Stimulated activated CD8-positive, alpha-beta memory T cell treated with anti-CD3 and anti-CD28 coated beads, Interleukin-15, amount 100 ng/mL, for 1 hour (primary cell): ENCODE measurements at places on chromosomes 2 and 18.
A peak's percentile ranks its signal among the peaks of the same experiment; 100 is the strongest.

GRCh38 chr18:79405781-79406575, 10.2 kb downstream of the NFATC1 start:
- DNase-seq, result peak; percentile 71

GRCh38 chr2:165518611-165519010, 49.1 kb downstream of the CSRNP3 start:
- no peak for DNase-seq

GRCh38 chr2:120477198-120477597, 131.3 kb downstream of the INHBB start:
- no peak for DNase-seq

GRCh38 chr2:66494708-66495107, 59.8 kb downstream of the MEIS1 start:
- no peak for DNase-seq

GRCh38 chr18:67243799-67244587, 272.5 kb downstream of the DSEL start:
- no peak for DNase-seq

DNA sequence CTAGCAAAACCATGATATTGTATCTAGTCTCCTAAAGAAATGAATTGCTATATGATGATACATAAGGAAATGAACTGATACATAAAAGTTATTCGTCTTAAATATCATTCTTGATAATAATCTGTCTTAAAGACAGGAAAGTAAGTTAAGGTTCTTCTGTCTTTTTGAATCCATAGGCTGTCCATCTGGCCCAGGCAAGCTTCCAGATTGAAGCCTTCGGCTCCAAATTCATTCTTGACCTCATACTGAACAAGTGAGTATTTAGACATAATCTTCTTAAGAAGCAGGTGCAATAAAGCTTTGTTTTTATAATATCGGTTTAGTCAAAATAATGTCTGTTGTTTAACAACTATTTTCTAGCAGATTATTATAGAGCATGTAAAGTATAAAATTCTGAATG, 37.7 kb downstream of the ADAM23 start:
- no peak for DNase-seq

DNA sequence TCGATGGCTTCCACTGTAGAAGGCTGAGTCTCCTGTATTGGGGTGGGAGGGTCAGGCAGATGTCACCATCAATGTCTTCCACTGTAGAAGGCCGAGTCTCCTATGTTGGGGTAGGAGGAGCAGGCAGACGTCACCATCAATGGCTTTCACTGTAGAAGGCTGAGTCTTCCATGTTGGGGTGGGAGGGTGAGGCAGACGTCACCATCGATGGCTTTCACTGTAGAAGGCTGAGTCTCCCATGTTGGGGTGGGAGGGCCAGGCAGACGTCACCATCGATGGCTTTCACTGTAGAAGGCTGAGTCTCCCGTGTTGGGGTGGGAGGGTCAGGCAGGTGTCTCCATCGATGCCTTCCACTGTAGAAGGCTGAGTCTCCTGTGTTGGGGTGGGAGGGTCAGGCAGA, 117.5 kb upstream of the TPO start:
- DNase-seq, result no peak

DNA sequence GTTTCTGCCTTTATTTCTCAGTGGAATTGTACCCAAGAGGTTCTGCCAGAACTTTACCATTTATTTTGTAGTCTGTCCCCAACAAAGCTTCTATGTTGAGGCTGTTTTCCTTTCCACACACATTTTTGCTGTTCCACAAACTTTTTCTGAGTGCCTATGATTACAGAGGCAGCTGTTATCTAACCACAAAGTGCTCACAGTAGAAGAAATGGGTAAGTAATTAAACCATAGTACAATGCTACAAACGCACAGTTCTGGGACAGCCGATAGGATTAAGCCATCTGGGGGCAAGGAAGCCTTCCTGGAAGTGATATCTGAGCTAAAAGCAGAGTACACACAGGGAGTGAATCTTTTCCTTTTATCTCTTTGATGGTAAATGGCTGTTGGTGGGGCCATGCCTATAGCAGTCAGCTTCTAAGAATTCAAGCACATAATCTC, 3.9 kb upstream of the MGAT4A start:
- no peak for DNase-seq

DNA sequence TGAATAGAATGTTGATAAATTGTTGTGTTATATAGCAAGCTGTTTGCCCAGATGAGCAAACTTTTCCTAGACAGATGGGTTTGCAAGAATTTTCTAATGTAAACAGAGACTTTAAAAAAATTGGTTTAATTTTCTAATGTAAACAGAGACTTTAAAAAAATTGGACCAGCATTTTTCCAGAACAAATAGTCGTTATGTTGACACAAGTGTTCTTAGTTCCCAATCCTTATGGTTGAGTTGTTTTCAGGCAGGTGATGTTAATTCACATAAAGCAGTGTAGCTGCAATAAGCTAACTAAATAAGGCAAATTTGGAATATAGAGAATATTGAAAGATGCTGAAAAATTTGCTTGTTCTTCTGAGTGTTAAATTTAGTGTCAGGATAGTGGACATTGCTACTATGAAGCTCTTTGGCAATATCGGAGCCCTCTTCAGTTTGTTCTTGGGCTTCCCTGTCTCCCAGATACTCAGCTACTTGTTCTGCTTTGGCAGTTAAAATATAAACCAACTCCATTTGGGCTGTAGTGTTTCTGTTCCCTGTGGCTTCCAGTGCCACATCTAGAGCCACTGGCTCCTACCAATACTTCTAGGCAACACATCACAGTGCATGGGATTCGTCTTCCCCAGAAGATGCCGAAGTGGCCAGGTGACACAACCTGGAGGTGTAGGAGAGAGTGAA, 105.7 kb downstream of the DYNAP start:
- DNase-seq, result no peak

GRCh38 chr2:169038338-169038757, 7.2 kb upstream of the ABCB11 start:
- no peak for DNase-seq

- DNase-seq, result no peak
Measured at GRCh38 chr2:85353876-85354285, 447 bp downstream of the RETSAT start.

DNA sequence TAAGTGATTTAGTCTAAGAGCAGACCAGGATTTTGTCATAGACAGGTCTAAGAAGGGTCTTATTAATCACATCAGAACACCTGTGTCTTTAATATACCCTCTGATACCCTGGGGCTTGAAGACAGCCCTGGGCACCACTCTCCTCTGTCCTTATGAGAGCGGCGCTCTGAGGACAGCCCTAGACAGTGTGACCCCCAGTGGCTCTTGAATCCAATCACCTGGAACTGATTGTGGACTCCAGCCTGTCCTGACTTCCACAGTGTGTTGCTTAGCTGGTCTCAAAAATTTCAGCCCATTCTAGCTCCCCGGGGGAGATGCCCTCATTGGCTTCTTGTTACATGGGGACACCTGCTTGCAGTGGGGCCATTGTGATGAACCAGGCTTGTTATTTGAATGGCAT, 195.8 kb upstream of the SMAD2 start:
- DNase-seq, result no peak

DNA sequence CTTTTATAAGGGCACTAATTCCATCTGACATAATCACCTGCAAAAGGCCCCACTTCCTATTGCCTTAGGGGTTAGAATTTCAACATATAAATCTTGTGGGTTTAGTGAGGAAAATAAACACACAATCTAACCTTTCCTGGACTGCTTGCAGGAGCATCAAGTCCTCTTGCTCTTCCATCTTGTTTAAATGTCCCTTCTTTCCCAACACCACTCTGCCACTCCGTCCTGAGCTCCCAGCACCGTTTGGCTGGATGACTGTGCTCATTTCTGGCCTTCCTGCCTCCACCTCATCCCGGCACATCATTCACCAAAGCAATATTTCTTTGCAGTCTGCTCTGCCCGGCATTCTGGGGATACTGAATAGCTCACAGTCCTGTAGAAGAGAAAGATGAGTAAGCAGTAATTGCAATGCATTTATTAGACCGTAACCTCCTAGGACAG, 247.8 kb downstream of the BCL2 start:
- DNase-seq, result no peak

DNA sequence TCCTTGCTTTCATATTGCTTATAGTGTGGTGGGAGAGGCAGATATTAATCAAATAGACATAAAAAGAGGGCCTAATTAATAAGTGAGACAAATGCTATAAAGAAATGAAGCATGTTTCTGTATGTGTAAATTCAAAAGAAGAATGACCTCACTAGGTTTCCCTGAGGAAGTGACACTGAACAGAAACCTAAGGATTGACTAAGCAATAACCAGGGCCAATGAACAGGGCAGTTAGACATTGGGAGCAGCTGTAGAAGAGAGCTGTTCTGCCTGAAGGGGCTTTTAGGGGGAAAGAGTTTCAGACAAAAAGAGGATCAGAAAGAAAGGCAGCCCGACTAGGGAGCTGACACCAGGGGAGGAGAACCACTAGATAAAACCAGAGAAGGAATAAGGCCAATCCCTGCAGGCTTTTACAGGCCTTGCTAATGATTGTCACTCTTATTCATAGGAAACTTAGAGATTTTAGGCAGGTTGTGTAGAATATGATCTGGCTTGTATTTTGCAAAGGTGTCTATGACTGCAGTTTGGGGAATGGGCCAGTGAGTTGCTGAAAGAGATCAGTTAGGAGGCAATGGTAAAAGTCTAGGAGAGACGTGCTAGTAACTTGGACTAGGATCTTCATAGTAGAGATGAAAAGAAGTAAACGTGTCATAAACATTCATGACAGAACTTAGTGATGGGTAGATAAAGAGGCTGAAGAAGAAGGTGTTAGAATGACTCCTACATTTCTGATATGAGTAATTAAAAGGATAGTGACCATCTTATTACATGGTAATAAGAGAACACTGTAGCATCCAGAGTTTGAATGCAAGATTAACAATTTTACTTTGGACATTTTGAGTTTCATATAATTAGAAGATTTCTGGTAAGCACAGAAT, 26.8 kb upstream of the NABP1 start:
- DNase-seq, result no peak

GRCh38 chr2:27115519-27115918, 3.4 kb downstream of the CGREF1 start:
- no peak for DNase-seq

GRCh38 chr2:19635951-19636510, 265.8 kb downstream of the TTC32 start:
- DNase-seq, result no peak

DNA sequence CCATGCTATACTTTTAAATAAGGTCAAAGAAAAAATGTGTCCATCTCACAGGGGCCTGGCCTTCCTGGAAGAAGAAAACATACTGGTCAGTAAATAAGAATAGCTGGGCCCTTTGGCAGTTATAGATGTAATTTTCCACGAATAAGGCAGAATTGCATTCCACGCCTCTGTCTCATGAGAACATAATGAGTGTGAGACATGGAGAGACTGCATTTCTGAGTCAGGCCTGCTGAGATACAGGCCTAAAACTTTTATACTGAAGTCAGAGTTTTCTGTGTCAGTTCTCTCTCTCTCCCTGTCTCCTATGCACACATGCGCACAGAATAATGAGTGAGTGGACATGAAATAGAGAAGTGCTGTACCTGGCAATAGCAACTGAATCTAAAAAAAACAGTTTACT, 20.4 kb upstream of the IL1R1 start:
- no peak for DNase-seq

DNA sequence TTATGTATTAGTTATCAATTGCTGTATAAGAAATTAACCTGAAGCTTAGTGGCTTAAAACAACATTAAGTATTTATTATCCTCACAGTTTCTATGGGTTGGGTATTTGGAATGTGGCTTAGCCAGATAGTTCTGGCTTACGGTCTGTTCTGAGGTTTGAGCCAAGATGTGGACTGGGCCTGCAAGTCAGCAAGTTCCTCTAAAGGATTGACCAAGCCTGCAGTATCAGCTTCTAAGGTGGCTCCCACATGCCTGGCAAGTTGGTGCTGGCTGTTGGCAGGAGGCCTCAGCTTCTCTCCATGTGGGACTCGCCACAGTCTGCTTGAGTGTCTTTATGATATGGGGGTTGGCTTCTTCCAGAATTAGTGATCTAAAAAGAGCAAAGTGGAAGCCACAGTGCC, 45.0 kb upstream of the TCF4 start:
- DNase-seq, result no peak

GRCh38 chr18:35174093-35174731, 66.6 kb upstream of the ZNF397 start:
- DNase-seq, result no peak

- no peak for DNase-seq
Measured at GRCh38 chr2:202098291-202098690, 25.2 kb downstream of the KIAA2012 start.

- DNase-seq, result peak; percentile 1
Measured at GRCh38 chr2:224520064-224520463, 65.1 kb downstream of the CUL3 start.

DNA sequence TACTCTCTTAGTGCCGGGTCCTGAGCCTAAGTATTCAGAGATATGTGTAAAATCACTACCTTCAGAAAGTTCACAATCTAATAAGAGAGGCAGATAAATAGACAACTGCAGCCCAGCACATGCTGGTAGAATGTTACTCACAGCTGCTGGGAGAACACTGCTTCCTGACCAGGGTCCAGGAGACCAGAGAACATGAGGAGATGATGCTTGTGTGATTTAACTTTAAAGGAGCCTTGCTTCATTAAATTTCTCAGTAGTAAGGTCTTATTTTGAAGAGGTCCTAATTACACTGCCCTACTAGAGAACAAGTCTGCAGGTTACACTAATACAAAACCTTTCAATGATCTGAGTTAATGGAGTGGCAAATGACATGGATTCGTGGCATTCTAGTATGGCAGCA, 209.9 kb upstream of the TRIB2 start:
- no peak for DNase-seq

GRCh38 chr18:4172196-4173100, 282.7 kb downstream of the DLGAP1 start:
- no peak for DNase-seq

DNA sequence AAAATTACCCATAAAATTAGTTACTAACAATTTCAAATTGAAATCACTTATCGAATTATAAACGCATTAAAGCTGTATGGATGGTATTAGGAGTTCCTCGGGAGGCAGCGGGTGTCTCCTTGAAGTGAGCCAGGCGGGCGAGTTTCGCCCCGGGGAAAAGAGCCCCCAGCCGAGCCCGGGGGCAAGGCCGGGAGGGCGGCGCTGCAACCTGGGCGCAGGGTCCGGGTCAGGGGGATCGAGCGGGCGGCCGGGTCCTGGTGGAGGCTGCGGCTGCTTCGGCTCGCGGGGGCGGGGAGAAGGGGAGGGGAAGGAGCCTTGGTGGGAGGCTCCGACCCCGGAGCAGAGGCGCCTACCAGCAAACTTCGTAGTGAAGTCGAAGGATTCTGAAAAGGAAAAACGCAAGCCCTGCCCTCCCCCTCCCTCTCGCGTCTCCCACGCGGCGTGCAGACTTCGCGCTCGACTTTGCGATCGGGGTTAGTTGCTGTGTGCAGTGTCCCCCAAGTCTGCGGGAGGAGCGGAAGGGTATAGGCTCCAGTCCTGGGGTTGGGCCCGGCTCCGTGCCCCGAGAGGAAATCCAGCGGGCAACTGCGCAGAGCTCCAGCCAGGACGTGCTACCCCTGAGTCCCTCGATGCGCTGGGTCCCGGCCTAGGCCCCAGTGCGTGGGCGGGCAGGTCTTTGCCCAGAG, 140.8 kb downstream of the MEIS1 start:
- DNase-seq, result no peak
